Pancreas (tissue), 10 donors: ENCODE measurements at places on chromosomes 2 and 18.

GRCh38 chr2:224682134-224682533 is 34.0 kb downstream of the CCDC195 start:
- no peak for DNase-seq

DNA sequence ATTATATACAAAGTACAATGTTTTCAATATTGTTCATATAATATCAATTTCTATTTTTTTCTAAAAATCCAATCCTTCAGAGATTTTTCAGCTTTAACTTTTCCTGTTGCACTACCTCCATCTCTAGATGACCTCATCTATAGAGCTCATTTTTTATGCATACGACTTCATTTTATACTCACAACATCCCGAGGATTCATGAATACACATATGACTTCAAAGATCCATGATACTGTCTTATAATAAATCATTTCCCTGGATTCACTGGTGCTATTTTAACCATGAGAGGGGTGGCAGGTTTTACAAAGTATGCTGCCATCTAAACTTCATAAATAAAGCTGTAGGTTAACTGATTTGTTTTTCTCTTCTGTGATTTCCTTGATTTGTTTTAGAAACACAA is 694.6 kb downstream of the EPHA4 start:
- no peak for DNase-seq

DNA sequence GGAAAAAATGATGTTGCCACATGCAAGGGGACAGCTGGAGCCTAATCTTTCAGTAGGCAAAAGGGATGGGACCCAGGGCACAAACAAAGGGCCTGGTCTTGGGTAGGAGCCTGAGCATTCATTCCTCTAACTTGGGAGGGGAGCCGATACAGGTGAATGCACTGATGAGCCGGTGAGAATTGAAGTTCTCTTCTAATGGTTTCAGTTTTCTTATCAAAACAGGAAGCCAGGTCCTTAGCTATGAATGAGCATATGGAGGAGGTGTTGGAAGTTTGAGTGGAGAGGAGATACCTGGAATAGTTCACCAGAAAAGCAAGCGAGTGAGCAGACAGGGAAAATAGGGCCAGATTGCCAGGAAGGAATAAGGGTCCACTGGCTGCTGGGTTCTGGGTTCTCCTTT is 10.1 kb downstream of the DPP4 start:
- DNase-seq = no peak

- DNase-seq = peak; percentile 27
Observed at GRCh38 chr2:47771211-47771610, 11.7 kb upstream of the MSH6 start.

DNA sequence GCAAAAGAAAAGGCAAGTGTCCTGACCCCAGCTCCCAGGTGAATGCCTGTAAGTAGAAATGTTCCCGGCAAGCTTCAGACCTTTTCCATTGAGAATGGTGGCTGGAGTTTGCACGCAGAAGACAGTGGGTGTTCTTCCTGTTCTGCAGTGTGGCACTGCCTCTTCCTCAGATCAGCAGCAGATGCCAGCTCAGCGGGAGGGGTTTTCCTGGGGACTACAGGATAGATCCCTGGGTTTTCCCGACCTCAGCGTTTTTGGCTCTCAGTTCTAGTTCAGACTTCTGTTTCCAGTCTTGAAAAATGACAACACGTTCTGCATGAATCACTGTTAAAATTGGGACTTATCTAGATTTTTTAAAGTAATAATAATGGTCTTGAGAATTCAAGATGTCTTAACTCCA is 39.2 kb downstream of the GRHL1 start:
- DNase-seq = no peak

DNA sequence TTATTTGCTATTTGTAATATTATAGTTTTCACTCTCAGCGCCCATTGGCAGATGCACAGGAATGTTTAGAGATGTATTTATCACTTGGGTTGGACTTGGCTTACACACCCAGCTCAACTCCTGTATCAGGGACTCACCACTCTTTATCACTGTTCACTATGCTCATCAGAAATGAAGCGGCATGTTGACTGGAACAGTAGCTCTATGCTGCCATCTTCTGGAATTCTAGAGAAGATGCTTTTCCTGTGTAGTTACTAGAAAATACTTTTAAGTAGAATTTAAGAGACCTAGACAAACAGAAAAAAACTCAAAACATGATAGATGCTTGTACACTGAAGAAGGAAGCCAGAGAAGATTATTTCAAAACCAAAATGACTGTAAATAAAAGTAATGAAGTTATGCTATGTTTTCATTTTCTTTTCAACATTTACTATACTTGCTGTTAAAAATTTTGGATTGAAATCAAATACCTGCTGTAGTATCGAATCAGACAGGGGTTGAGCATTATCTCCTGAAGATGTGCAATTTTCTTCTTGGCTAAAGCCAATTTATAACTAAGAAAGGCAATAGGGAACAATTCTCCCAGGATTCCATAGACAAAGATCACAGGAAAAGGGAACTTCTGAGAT is 47.4 kb upstream of the NXPH2 start:
- DNase-seq = no peak

DNA sequence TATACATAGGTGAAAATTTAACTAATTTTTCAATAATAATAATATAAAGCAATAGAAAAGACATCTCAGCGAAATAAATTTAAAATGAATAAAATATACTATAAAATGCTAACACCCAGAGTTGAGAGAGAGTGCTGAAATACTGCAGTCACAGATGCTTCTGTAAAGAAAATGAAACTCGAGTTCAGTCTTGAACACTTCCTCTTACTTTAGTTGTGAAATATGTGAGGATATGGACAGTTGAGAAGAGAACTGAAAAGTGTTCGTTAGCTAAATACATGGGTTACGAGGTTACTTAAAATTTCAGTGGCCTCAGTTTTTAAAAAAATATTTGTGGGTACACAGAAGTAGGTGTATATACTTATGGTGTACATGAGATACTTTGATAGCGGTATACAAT is 106.8 kb downstream of the DNAH7 start:
- DNase-seq = no peak

DNA sequence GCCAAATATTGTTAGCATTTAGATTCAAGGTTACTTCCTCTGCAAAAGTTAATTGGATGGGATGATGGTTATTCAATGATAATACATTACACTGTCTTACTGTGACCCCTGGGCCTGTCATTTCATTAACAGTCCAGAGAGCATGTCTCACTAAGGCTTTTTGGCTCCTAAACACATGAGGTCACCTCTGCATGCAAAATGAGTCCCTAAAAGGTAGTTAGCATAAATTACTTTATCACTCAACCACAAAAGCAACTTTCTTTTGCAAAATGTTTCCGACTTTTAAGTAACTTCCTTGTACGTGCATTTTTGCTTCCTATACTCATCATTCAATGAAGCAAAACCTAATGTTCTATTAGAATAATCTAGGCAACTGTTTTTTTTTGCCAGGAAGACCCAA is 16.8 kb upstream of the AGFG1 start:
- no peak for DNase-seq

- DNase-seq = no peak
Observed at GRCh38 chr2:41678639-41679038, 369.2 kb upstream of the PKDCC start.

- no peak for DNase-seq
Observed at GRCh38 chr18:63004466-63005089, 289.2 kb downstream of the PHLPP1 start.

GRCh38 chr2:219289195-219289536 is 10.0 kb downstream of the DNAJB2 start:
- DNase-seq = no peak

DNA sequence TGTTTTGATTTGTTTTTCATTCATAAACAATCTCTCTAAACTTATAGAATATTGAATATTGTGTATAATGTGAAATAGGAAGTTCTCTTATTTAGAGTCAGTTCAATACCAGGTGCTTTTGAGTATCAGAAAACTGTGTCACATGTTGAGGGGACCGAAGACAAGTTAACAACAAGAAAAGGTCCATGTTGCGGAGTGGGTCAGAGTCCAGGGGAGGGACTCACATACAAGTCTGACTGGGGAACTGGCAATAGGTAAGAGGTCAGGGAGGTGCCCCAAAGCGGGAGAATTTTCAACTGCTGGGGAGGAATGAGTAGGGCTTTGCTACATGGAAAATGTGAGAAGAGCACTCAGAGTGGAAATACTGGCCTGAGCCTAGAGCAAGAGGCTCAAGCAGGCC is 19.8 kb upstream of the BCL11A start:
- no peak for DNase-seq

DNA sequence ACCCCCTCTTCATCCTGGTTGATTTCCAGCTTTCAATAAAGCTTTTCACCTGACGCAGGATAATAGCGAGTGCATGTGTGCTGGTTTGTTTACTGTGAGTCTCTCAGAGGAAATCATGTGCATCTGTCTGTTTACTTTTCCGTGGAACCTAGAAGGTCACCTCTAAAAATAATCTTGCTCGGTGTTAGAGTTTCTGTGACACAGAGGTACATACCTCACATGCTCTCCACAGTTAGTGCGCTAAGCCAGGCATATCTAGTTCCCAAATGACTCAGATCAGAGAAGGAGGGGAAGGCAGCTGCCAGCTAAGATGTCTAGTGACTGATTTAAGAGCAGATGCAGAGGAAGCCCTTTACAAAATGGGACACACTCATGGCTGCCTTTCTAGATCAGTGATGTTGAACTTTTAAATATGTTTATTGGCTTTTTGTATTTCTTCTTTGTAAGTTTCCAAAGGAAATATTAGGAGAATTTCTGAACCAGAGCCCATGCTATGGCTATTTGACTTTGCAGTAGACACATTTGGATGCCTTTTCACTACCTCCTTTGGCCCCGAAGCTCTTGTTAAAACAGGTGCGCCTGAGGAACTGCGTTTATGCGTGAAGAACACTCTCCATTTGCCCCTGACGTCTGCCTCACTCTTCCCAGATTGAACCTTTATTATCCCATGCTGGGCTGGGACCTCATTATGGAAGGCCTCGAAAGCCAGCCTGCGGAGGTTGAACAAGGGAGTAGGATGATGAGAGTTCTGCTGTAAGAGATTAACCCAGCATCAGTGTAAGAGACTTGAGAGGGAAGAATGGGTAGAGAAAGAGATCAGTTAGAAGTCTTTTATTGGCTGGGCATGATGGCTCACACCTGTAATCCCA is 145.6 kb downstream of the FAM161A start:
- peak; percentile 31 for DNase-seq

DNA sequence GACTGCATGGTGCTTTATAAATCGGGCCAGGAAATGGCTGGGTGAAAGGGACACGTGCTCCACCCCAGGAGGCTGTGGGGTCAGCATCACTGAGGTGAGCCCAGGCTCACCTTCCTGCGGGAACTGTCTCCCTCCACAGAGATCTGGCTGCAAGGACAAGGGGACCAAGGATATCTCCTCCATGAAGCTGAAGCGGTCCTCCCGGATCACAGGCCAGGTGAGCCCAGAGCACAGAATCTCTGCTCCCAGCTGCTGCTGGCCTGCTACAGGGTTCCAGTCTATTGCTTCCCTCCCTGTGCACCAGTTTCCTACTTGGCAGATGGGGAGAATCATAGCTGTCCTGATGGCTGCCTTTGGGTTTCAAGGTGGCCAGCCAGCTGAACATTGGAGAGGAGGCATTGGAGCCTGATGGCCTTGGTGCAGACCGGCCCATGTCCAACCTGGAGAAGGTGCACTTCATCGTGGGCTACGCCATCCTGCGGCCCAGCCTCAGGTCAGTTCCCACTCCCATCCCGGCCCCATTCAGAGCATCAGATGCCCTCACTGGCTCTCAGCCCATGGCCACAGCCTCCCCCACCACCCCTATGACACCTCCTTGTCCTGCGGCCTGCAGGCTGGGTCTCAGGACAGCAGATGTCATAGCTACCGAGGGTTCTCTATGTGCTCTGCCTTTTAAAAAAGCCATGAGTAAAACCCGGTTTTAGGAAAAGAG is 33.7 kb upstream of the GPR17 start:
- peak; percentile 33 for DNase-seq

- DNase-seq = no peak
Observed at GRCh38 chr2:133204421-133204820, 363.8 kb downstream of the NCKAP5 start.

DNA sequence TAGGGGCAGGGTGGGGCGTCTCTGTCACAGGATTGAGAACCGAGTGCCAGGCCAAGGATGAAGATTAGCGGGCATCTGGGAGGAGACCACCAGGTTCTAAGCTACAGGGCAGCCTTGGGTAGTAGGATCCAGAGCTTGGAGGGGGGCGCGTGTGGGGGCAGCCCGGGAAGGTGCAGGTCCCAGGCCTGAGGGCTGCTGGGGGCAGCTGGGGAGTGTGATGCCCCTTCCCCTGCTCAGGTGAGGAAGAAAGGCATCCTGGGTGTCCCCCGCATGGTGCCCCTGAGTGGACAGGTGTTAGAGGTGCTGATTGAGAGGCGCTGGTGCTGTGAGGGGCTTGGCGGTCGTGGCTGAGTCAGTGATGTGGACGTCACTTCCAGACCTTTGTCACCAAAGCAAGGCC is 33.9 kb upstream of the MBP start:
- no peak for DNase-seq

- peak; percentile 73 for DNase-seq
Observed at GRCh38 chr2:236577481-236578410, 8.1 kb downstream of the ACKR3 start.

- no peak for DNase-seq
Observed at GRCh38 chr2:191846515-191847476, at the start of gene CAVIN2. CAVIN2 (minus strand) TSS chr2:191847088; CDS start chr2:191846925, 163 bp downstream.

DNA sequence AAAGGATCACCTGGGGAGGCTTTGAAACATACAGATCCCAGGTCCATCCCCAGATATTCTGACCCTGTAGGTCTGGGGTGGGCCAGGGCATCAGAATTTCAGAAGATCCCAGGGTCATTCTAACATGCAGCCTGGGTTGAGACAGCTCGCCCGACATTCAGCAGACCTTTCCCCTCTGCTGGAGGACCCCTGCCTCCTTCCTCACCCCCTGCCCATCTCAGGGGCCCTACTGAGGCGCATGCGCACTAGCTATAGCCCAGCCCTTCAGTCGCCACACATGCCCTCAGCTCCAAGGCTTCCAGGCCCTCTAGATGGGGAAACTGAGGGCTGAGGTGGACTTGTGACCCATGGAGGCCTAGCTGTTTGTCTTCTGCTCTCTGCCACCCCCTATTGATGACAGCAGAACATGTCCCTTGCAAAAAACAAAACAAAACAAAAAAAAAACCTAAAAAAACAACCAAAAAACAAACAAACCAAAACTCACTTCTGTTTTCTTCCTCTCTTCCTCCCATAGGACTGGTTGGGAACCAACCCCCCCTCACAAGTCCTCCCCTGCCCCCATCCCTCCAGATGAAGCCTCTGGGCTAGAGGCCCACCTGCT is 91.3 kb downstream of the ZBTB7C start:
- no peak for DNase-seq

GRCh38 chr2:128090575-128090944 is 440 bp upstream of the UGGT1 start:
- no peak for DNase-seq
